Fibroblast of villous mesenchyme (primary cell): ENCODE measurements at places on chromosomes 7 and 10. TPM values are rescaled to one million over a fixed set of nuclear protein-coding genes. Genes with fewer than 3 reads are reported as not detected.

Gene ZP3
- total RNA-seq = 0.86 and 0.97 TPM in 2 replicates

- no peak for DNase-seq
Measured at GRCh38 chr10:75602341-75602740, 170.9 kb downstream of the LRMDA start.

Gene PTPRN2
- under 0.01 TPM in 1 of 2 replicates, not detected in the other for total RNA-seq

DNA sequence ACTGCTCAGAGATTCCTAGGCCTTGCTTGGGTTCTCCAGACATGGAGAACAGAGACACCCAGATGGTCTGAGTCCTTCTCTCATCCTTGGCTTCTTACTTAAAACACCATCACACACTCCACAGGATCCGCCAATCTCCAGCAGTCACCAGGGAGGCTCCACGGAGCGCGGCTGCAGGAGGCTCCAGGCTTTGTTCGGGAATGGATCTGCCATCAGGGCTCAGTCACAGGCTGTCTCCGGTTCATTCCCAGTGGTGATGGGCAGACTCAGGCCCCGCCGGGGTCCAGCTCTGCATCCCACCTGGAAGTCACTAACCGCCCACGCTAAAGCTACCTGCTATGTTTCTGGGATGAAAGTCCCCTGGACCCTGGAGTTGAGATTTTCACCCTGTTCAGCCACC, 312.9 kb downstream of the TCERG1L start:
- no peak for DNase-seq

GRCh38 chr7:90621125-90621746, 25.1 kb downstream of the CDK14 start:
- peak; percentile 34 for DNase-seq
